Small intestine (tissue), 16 donors: ENCODE measurements at places on chromosomes 3 and 15.
A peak's percentile ranks its signal among the peaks of the same experiment; 100 is the strongest.

DNA sequence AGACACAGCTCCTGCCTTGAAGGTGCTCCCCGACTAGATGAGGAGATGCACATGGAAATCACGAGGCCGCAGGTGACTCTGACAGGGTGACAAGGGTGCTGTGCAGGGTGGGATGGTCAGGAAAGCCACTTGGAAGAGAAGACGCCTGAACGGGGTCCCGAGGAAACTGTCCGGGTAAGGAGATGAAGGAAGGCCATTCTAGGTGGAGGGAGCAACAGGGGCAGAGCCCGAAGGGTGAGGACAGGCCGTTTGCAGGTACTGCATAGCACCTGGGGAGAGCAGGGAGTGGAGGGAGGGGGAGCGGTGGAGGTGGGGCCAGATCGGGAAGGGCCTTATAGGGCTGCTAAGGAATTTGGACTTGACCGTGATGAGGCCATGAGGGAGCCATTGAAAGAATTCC lies 105.6 kb upstream of the DLG1 start:
- H3K27ac ChIP-seq = no peak overlapping the region
- H3K27me3 ChIP-seq = no peaks in the 10 kb centered on the region
- DNase-seq = no peak
- no peaks in the 10 kb centered on the region for H3K4me1 ChIP-seq

DNA sequence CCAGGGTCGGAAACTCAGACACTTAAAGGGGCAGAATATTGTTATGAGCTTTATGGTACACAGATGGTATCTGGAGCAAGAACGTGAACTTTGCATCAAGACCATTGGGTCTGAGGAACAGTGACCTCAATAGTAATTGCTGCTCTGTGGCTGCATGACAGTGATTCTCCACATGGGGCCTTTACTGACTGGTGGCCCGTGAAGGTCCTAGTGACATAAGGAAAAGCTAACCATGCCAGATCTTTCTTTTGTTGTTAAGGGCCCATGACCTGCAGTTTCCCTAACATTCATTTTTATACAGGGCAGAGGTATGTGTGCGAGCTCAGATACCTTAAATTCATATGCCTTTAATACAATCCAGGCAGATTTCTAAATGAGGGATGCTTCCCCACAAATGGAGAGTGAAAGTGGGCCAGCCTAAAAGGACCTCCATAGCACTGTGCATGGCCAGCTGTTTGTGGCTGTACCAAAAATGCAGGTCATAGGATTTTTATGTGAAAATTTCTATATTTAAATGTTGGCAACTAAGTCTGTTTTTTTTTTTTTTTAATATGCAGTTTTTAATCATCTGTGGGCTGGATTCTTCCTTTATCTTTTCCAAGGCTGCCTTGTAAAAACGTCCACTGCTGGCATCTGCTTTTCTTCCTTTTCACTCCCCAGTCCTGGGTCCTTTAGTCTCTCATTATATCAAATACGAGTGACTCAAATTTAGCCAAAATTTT lies 188.0 kb upstream of the IL12A start:
- no peaks in the 10 kb centered on the region for H3K27me3 ChIP-seq
- H3K27ac ChIP-seq = no peak overlapping the region
- H3K36me3 ChIP-seq = no peaks in the 10 kb centered on the region
- H3K4me3 ChIP-seq = no peak overlapping the region
- no peak for DNase-seq
- peaks cover 7% of the 10 kb centered on the region for H3K4me1 ChIP-seq

GRCh38 chr3:38515367-38515766 lies 19.2 kb downstream of the EXOG start:
- DNase-seq = no peak
- H3K27ac ChIP-seq = no peak overlapping the region
- no peaks in the 10 kb centered on the region for H3K4me1 ChIP-seq
- no peak overlapping the region for H3K4me3 ChIP-seq

DNA sequence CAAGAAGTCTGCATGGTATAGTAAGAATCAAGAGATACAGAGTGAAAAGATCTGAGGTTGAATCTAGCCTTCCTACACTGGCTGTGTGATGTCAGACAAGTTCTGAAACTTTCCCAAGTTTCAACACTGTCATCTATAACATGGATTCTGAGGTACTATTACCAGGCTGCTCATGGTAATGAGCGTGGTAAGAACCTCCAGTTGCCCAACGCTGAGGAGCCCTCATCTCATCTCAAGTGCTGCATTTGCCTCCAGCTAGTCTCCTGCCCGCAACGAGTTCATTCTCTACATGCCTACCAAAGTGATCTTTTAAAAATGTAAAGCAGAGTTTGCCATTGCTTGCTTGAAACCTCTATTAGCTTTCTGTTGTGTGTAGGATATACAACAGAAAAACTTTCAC lies 168.1 kb downstream of the NEK11 start:
- no peak overlapping the region for H3K4me3 ChIP-seq
- H3K36me3 ChIP-seq = no peaks in the 10 kb centered on the region
- DNase-seq = no peak
- no peaks in the 10 kb centered on the region for H3K4me1 ChIP-seq

- H3K36me3 ChIP-seq = no peaks in the 10 kb centered on the region
- H3K27me3 ChIP-seq = no peaks in the 10 kb centered on the region
- H3K4me1 ChIP-seq = peaks cover 33% of the 10 kb centered on the region
- DNase-seq = peak; percentile 89
- H3K27ac ChIP-seq = peak overlapping the region; percentile 32
Measured at GRCh38 chr3:185332026-185332735, 30.8 kb upstream of the MAP3K13 start.

DNA sequence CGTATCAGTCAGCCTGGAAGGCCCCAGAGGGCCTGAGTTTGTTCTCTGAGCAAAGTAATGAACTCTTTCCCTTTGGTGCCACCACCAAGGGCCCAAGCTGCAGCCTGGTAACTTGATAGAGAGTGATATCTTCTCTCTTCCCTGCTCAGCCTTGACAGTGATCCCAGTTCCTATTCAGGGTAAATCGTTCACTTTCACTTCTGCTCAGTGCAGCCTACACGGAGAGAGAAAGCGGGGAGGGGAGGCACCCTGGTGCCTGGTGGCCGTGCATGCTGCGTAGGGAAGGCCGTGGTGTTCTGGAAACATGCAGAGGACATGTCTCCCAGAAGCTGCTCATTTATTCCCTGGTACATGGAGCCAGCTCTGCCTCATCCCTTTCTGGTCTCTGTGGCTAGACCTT lies 54.9 kb downstream of the KIF9 start:
- no peak overlapping the region for H3K4me3 ChIP-seq
- H3K27me3 ChIP-seq = no peaks in the 10 kb centered on the region
- no peaks in the 10 kb centered on the region for H3K4me1 ChIP-seq
- H3K36me3 ChIP-seq = no peaks in the 10 kb centered on the region

- no peak overlapping the region for H3K4me3 ChIP-seq
- no peaks in the 10 kb centered on the region for H3K36me3 ChIP-seq
- H3K27ac ChIP-seq = no peak overlapping the region
- no peaks in the 10 kb centered on the region for H3K27me3 ChIP-seq
Measured at GRCh38 chr15:56042498-56042897, 49.1 kb upstream of the NEDD4 start.

DNA sequence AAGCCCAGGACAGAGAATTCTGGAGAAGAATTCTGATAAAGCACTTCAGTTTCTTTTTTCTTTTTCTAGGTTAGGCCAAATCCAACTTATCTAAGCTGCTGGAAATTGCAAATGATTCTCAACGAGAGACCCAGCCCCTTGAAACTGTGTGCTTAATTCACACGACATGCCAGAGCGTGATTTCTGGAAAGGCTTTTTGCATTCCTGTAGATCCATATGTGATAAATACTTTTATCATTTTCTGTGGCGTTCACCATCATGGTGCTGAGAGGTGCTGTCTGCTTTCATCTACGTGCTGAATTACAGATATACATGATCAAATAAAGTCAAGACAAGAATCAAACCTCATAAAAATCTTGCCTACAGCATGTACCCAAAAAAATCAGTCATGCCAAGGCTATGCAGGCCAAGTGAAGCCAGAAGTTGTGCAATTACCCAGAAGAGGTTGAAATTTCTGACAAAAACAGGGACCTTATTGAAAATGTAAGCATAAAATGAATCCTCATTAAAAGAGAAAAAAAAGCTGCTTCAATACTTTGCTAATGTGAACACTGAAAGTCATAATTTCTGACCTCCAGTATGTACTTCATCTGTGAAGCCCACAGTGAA lies 10.8 kb upstream of the MEF2A start:
- no peak overlapping the region for H3K27ac ChIP-seq

GRCh38 chr3:85005946-85006345 lies 47.2 kb downstream of the CADM2 start:
- no peaks in the 10 kb centered on the region for H3K27me3 ChIP-seq
- H3K4me3 ChIP-seq = no peak overlapping the region
- DNase-seq = no peak
- H3K4me1 ChIP-seq = no peaks in the 10 kb centered on the region

DNA sequence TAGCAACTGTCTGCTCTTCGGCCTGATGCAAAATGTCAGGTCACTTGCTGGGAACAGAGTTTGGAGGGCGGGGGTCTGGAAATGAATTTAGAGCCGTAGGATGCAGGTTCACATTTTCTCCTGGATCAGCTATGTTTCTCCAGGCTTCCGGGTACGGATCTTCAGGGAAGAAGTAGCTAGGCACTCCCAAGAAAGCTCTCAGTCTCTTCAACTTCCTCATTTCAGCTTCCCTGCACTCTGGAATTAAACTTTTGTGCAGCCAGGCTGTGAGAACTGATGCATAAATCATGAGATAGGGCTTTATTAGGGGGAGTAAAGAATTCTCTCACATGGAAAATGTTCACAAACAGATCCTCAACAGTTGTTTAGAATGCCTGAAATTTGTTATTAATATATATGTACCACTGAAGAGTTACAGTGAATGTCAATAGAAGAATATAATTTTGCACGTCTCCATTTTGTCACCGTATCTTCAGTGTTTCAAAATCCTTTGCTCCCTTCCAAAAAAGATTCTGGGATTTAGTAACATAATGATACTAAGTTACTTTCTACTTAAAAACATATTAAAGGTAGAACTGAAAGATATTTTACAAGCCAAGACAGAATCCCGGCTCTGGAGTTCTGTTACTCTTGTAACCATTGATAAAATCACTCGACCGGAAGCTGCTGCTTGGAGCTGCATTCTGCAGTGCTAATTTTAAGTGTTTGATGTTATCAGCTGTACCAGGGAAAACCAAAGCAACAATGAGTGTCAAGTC lies 178.5 kb upstream of the P2RY1 start:
- H3K36me3 ChIP-seq = no peaks in the 10 kb centered on the region
- H3K27me3 ChIP-seq = no peaks in the 10 kb centered on the region
- H3K4me3 ChIP-seq = no peak overlapping the region
- no peaks in the 10 kb centered on the region for H3K4me1 ChIP-seq
- DNase-seq = no peak
- no peak overlapping the region for H3K27ac ChIP-seq

GRCh38 chr15:100167884-100168375 lies 173.8 kb downstream of the ADAMTS17 start:
- H3K36me3 ChIP-seq = no peaks in the 10 kb centered on the region
- no peak overlapping the region for H3K4me3 ChIP-seq
- no peaks in the 10 kb centered on the region for H3K4me1 ChIP-seq
- no peak for DNase-seq
- H3K27me3 ChIP-seq = no peaks in the 10 kb centered on the region

DNA sequence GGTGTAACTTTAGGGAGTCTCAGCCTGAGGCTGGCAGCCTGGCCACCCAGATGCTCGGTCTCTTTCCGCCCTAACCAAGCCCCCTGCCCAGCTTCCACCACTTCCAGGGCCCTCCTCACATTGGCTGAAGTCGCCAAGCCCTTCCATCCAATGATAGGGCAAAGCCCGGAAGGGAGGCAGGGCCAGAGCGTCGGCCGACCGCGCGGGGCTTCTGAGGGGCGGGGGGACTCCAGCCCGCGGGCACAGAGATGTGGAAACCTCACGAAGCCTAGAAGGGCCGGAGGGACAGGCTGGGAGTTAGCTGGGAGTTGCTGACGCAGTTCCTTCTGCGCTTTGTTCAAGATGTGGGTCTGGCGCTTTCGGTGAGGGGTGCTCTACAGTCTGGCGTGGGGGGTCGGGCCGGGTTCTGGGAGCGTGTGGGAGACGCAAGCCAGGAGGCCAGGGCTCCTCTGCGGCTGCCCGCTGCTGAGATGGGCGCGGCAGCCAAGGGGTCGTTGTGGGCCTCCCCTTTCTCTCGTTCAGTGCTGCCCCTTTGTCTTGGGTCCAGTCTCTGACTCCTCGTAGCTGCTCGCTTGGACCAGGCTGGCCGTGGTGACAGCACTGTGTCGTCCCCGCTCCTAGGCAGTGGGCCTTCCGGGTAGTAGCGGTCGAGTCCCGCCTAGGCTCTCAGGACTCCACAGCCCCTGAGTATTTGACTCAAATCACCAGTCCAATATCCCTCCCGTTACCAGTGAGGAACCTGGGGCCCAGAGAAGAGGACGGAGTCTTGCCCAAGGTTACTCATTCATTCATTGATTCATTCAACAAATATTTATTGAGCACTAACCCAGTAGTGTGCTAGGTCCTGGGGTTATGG lies at the start of gene ZNF660:
Gene ZNF660 (plus strand): TSS at position 319 of the 856 bp plus-strand sequence. CDS start 9,230 bp downstream, outside the sequence.
- peaks cover 10% of the 10 kb centered on the region for H3K4me1 ChIP-seq
- H3K27me3 ChIP-seq = no peaks in the 10 kb centered on the region

- no peak for DNase-seq
- no peak overlapping the region for H3K4me3 ChIP-seq
- H3K27ac ChIP-seq = peak overlapping the region; percentile 77
- H3K27me3 ChIP-seq = no peaks in the 10 kb centered on the region
- peaks cover 53% of the 10 kb centered on the region for H3K4me1 ChIP-seq
Measured at GRCh38 chr3:172138193-172138537, 98.8 kb downstream of the FNDC3B start.

GRCh38 chr3:143331350-143331749 lies 211.8 kb downstream of the CHST2 start:
- H3K4me3 ChIP-seq = no peak overlapping the region
- no peak for DNase-seq
- H3K4me1 ChIP-seq = no peaks in the 10 kb centered on the region
- no peaks in the 10 kb centered on the region for H3K27me3 ChIP-seq
- no peaks in the 10 kb centered on the region for H3K36me3 ChIP-seq

- no peaks in the 10 kb centered on the region for H3K36me3 ChIP-seq
- no peak overlapping the region for H3K4me3 ChIP-seq
- no peaks in the 10 kb centered on the region for H3K4me1 ChIP-seq
- no peaks in the 10 kb centered on the region for H3K27me3 ChIP-seq
- H3K27ac ChIP-seq = no peak overlapping the region
Measured at GRCh38 chr3:174548841-174549623, 310.1 kb upstream of the NAALADL2 start.

GRCh38 chr3:136783708-136784191 lies 31.6 kb upstream of the STAG1 start:
- no peak for DNase-seq
- H3K27me3 ChIP-seq = no peaks in the 10 kb centered on the region
- H3K4me3 ChIP-seq = no peak overlapping the region
- H3K4me1 ChIP-seq = no peaks in the 10 kb centered on the region

- DNase-seq = no peak
- no peaks in the 10 kb centered on the region for H3K4me1 ChIP-seq
- no peak overlapping the region for H3K4me3 ChIP-seq
- H3K36me3 ChIP-seq = no peaks in the 10 kb centered on the region
- H3K27ac ChIP-seq = no peak overlapping the region
Measured at GRCh38 chr3:135911110-135911509, 54.4 kb upstream of the PPP2R3A start.
